ENCODE measurements at places on chromosomes 4 and X.

GRCh38 chrX:154353172-154353843, 21.1 kb downstream of the FLNA start:
- DNase-seq = no peak

- no peak for DNase-seq
Measured at GRCh38 chr4:65719635-65720034, 49.3 kb upstream of the EPHA5 start.

DNA sequence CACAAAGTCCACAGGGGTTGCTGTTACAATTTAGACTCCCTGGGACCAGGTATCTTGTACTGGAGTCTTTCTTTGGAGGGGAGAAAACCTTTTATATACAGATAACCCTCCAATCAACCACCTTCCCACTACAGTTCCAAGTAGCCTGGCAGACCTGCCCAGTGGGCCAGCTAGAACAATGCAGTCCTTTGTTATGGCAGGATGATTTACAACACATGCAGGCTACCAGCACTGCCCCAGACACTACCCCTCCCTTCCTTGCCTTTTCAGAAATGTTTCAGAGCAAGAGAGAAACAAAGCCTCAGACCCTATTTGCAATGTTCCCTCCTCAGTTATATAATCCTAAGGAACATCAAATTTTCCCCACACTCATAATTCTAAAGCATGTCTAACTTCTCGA, 11.1 kb downstream of the RASL11B start:
- no peak for DNase-seq

DNA sequence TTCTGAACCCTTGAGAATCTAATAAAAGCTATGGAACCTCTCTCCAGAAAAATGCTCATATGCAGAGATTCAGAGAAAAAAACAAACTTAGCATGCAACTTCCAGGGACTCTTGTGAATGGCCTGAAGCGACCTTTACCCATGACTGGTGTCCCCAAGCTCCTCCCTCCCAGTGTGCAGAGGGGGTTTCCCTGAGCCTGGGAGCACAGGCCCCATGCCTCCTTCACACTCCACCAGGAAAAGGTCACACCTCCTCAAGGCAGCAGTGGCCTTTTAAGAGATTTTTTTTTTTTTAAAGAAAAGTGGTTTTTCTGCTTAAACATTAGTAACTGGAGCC, 13.3 kb upstream of the UBA6 start:
- no peak for DNase-seq

GRCh38 chr4:27685091-27685490, 824.5 kb downstream of the STIM2 start:
- no peak for DNase-seq

DNA sequence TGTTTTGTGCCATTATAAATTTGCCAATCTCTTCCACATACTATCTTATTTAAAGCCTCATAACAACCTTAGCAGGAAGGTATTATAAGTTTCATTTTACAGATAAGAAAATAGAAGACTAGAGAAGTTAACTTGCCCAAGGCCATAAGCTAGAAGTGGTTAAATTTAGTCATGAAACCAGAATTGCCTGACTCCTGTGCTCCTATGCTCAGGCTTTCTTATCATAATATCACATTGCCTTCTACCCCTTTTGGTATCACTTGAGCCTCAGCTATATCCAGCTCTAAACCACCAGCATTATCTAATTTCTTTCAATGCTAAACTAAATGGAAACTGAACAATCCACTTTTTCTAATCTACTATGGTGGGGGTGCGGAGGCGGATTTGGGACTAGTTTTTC, 164.7 kb downstream of the GBA3 start:
- no peak for DNase-seq

DNA sequence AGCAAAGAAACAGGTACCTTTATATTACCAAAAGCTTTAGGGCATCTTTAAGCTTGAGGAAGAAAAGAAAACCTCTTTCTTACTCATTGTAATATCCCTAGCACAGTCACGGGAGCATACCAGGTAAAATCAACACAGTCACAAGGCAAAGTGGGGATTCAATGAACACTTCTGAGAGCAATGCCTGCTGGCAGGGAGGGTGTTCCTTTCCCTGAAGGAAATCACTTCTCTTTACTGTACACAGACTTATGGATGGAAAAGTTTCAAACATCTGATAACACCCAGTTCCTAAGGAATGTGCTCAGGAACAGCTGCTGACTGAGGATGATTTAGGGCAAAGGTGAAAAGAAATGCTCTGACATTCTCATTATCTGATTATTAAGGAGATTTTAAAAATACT, 94.8 kb downstream of the MAML3 start:
- DNase-seq = no peak

GRCh38 chr4:138975225-138975624, 40.4 kb upstream of the NOCT start:
- no peak for DNase-seq

DNA sequence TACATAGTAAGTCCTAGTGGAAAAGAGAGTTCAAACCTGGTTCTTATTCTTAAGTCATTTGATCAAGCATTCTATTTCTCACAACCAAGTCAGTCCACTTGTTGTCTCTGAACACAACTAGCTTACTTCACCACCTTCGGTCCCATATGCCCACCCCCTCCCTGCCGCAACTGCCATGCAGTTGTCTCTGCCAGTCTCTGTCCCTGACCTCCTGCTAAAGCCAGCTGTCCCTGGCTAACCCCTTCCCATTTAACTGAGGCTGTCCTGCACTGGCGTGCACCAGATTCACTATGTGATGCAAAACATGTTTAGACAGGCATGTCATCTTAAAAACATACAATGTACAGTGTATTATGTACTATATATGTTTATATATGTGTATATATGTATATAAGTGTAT, 12.7 kb downstream of the FRAS1 start:
- no peak for DNase-seq

DNA sequence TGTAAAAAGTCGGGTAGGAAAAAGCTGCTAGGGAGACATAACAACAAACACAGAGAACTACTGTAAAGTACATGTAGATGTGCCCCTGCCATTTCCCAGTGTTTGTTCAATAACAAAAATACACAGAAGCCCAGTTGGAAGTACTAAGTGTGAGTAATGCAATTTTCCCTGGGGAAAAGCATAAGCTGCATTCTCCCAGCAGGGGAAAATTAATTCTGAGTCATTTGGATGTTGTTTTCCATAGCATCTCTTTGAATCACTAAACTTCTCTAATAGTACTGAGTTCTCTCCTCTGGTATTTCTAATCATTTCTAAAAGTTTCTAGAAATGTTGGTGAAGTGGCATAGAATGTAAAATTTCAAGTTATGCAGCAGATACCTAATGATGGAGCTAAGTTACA, 1114.9 kb downstream of the C4orf33 start:
- no peak for DNase-seq

GRCh38 chr4:3414421-3415279, 27.1 kb upstream of the HGFAC start:
- no peak for DNase-seq

- no peak for DNase-seq
Measured at GRCh38 chrX:130994671-130995070, 63.5 kb upstream of the ARHGAP36 start.

Measured in stimulated activated naive CD4-positive, alpha-beta T cell treated with Interleukin-2 at 50 U/mL for 16 hours (primary cell).